Stimulated activated CD4-positive, alpha-beta T cell treated with anti-CD3 and anti-CD28 coated beads, TNF-alpha, amount 100 ng/mL, for 1 hour (primary cell): ENCODE measurements at places on chromosomes 12 and 14.

- no peak for DNase-seq
These were observed 4.6 kb upstream of the A2ML1 start for GRCh38 chr12:8817856-8818255.

DNA sequence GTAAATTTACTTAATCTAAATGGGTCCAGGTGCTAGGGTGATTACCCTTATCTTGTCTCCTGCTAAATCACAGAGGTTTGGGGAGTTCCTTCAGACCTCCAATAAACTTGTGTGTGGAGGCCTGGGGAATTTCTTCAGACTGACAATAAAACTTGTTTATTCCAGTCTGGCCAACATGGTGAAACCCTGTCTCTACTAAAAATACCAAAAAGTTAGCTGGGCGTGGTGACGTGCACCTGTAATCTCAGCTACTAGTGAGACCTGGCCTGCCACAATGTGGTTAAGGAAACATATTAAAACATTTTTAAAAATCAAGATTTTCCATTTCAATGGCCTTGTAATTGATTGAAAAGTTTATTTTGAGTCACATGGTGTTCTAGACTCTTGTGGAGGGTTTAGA lies 126.9 kb upstream of the FGD4 start:
- DNase-seq = no peak

DNA sequence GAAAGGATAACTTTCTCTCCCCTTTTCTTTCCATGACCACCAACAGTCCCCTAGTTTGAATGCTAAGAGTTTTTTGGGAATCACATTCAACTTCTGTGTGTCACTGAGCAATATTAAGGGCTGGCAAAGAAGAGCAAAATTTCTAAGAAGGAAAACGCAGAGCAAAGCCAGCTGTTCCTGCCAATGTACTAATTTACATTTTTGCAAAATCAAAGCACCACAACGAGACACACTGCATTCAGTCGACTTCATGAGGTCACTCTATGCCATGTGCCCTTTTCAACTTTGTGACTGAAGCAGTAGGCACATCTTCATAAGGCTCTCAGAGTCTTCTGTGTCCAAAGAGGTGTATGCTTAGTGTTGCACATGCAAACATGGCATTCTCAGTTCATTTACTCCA lies 66.4 kb downstream of the PTPRR start:
- no peak for DNase-seq

DNA sequence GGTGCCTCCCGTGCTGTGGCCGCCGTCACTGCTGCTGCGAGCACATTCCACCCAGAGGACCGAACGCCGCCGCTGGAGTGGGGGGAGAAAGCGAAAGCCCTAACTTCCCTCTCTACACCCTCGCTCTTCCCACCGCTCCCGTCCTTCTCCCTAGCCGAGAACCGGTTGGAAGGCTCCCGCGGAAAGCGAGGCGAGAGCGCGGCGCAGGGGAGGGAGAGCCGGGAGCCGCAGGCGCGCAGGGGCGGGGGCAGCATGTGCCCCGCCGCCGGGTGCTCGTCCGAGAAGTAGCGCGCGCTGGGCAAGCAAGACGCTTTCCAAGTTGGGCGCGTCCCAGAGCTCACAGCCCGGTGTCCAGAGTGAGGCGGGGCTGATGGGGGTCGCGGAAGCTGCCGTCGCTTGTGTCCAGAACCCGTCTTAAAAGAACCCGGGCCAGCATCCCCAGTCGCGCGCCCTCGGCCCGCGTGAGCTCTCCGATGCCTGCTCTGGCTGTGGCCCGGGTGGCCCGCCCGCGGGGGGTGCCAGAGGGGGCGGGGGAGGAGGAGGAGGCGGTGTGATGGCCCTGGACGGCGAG lies at the start of gene TRHDE:
TSS of gene TRHDE (plus strand) at position 280 of the 571 bp plus-strand sequence. CDS start at position 554, 274 bp downstream.
- DNase-seq = no peak

- no peak for DNase-seq
These were observed 705.1 kb downstream of the MED13L start for GRCh38 chr12:115572440-115572839.

DNA sequence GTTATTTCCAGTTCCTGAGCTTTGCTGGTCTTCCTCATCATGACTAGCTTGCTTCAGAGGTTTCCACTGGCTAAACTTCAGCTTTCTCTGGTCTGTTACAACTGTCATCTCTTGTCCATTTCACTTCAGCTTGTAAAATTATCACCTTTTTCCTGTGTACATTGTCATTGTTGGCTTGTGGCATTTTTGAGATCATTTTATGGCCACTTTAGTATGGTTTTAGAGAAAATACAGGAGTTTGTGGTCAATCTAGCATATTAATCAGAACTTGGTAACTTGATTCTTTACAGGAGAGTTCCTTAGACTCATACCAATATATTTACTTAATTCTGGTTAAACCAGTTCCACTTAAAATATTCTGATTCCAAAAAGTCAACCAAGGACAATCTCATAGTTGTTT lies 235.9 kb upstream of the KITLG start:
- DNase-seq = no peak

- no peak for DNase-seq
These were observed 40.2 kb downstream of the TAOK3 start for GRCh38 chr12:118332511-118332910.

DNA sequence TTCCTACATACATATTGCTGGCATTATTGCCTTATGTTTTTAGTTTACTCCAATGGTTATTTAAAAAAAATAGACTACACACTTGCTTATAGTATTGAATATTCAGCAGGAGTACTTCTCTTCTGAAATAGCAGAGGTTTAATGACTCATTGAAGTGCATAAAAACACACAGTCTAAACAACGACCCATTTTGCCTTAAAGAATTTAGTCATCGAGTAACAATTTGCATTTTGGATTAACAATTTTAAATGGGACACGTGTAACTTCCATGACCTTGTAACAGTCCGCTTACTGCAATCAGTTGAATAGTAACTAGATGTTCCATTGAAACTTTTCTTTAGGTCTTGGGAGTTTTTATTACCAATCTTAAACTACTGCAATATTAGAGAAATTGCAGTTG lies 9.0 kb downstream of the TRHDE start:
- DNase-seq = no peak

- no peak for DNase-seq
These were observed 1045.2 kb downstream of the FLRT2 start for GRCh38 chr14:86575141-86575540.

DNA sequence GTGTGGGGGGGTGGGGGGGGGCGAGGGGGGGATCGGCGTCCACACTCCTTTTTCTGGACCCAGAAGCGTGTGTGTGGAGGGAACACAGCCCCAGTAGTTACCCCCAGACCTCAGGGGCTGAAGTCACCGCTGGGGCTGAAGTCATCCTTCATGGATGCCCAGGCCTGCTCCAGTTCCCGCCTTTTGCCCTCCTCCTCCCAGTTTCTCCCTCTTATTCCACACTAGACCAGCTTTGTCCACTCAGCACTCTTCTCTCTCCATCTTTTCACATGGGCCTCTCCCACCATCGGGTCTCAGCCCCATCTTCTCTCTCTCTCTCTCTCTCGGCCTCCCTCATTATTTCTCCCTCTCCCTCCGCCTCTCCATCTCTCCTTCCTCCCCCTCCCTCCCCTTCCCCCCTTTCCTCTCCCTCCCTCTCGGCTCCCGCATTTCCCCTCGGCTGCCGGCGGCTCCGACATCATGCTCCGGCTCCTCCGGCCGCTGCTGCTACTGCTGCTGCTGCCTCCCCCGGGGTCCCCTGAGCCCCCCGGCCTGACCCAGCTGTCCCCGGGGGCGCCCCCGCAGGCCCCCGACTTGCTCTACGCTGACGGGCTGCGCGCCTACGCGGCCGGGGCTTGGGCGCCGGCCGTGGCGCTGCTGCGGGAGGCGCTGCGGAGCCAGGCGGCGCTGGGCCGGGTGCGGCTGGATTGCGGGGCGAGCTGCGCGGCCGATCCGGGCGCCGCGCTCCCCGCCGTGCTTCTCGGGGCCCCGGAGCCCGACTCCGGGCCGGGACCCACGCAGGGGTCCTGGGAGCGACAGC lies at the start of gene P3H3:
TSS of gene P3H3 (plus strand) at position 426 of the 799 bp plus-strand sequence. CDS start at position 460, 34 bp downstream.
- DNase-seq = no peak

DNA sequence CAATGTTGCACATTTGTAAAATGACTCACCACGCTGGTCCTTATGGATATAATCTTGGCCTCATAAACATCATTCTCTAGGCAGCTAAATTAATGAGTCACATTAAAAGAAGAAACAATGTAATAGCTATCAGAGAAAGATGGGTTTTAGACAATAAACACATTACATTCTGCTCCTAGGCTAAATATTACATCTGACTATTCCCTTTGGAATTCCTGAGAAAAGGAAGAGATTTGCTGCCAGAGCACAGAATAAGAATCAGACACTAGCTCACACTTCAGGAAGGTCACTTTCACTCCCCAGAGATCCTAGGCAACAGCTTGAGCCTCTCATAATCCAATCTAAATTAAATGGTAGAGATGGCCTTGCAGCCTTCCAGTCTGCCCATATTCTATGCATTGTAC lies 218.2 kb downstream of the PTPRO start:
- no peak for DNase-seq

- DNase-seq = no peak
These were observed 6.6 kb downstream of the ASPG start for GRCh38 chr14:104091927-104092771.

GRCh38 chr12:58007875-58008274 lies 66.5 kb downstream of the ATP23 start:
- DNase-seq = no peak

- no peak for DNase-seq
These were observed 382.4 kb downstream of the VRK1 start for GRCh38 chr14:97179573-97179972.

GRCh38 chr12:6860116-6860515 lies 7.2 kb upstream of the TPI1 start:
- DNase-seq = no peak

GRCh38 chr14:89674936-89675335 lies 257.9 kb upstream of the FOXN3 start:
- DNase-seq = no peak

GRCh38 chr14:49314737-49315136 lies 271.4 kb downstream of the RPS29 start:
- DNase-seq = no peak

- DNase-seq = no peak
These were observed 112.9 kb downstream of the LMO3 start for GRCh38 chr12:16492820-16493797.

GRCh38 chr12:7361265-7361664 lies 57.4 kb downstream of the ACSM4 start:
- no peak for DNase-seq

DNA sequence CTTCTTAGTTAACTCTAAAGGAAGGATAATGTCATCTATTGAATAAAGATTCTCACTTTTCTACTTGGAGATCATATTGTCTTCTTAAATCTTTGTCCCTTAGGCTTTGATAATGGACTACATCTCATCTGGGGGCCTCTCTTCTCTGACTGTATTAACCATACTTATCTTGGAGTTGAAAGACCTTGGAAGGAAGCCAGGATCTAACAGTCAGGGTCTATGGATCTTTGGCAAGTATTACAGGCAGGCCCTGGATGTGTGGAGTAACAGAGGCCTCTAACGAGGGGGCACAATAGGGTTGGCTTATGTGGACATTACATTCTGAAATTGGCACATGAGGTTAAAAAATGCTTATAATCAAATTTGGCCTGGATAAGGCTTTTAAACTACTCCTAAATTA lies 513.8 kb downstream of the NRXN3 start:
- DNase-seq = no peak

GRCh38 chr12:110304061-110304551 lies 23.1 kb downstream of the ATP2A2 start:
- DNase-seq = no peak

DNA sequence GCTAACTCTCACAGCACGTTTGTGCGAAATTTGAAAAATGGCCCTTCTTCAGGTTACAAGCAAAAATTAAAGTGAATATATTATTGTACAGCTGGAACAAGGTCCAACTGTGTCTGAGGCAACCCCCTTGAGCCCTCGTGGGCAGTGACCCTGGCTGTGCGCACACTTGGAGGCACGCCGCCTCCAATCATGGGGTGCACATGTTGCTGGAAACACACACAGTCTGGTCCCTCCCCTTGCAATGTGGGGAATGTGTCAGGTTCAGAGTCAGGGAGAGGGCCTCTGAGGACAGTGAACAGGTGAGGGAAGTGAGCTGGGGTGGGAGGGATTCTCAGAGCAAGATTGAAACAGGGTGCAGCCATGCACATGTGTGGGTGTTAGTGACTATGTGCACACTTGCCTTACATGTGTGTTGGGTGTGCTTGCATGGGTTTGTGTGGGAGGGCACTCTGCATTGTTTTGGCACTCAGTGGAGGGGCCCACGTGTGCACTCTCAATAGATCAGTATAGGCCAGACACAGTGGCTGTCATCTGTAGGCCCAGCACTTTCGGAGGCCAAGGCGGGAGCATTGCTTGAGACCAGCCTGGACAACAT lies 9.6 kb downstream of the TSPAN9 start:
- no peak for DNase-seq

- no peak for DNase-seq
These were observed 106.2 kb upstream of the NAV3 start for GRCh38 chr12:77724367-77724957.
